Hypothalamus (tissue), 51 donors: ENCODE measurements at places on chromosomes 16 and 17.
A peak's percentile ranks its signal among the peaks of the same experiment; 100 is the strongest.

GRCh38 chr16:20409398-20410120 lies at the start of gene ACSM5:
Gene ACSM5, plus strand, starts transcription at chr16:20409534. Its CDS starts 1,951 bp downstream, at chr16:20411485.
- peak; percentile 24 for DNase-seq

DNA sequence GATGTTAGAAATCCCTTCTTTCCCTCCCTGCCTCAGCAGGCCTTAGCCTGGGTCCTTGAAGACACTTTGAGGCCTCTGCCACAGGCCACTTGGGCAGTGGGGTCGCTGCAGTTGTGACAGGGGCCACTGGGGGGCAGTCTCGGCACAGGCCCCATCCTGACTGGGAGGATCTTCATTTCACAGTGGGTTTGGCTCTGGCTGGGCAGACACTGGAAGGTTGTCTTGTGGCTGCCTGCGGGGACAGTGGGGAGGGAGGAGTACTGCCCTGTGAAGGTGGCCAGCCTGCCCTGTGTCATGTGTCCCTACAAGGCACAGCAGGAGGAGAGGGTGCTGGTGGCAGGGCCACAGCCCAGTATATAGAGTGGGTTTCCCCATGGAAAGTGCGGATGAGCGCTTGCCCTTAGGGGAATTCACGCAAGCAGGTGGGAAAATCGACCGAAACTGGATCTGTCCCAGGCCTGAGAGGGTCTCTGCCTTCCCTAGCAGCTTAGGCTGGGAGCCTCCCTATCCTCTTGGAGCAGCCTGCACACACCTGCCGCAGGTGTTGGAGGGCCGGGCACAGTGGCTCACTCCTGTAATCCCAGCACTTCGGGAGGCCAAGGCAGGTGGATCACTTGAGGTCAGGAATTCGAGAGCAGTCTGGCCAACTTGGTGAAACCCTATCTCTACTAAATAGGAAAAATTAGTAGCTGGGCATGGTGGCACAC lies 28.8 kb downstream of the GINS2 start:
- DNase-seq: no peak

DNA sequence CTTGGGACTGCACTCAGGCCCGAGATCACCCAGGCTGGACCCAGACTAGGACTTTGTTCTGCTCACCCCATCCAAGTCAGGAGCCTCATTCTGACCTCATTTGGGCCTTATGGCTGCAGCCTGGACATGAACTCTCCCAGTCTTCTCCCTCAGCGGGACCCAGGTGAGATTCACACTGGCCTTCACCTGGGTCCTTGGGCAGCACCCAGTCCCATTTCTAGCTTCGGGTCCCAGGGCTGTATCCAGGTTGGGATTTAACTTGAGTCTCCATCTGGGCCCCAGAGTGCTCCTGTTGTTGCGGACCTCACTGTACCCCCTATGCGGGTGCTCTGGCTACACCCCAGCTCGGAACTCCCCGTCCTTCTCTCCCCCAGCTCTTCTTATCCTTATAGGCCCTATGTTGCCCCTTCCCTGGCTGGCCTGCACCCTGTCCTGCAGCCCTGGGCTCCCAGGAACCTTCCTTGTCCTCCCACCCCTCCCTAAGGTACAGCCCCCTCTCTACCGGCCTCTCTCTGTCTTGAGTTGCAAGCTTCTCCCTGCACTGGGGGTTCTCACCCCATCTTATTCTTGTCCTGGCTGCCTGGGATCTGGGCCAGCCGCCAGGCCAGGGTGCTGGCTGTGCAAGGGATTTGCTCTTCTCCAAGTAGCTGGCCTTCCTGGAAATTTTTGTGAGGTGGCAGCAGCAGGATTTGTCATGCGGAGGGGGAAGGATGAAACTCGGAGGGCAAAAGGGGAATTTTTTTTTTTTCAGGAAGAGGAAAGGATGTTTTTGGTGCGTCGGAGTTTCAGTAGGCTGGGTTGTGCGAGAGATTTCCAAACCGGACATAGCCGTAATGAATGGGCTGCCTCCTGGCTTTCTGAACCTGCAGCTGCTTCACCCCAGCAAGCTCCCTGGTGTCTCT lies 904 bp downstream of the MAP2K3 start:
- no peak for DNase-seq

DNA sequence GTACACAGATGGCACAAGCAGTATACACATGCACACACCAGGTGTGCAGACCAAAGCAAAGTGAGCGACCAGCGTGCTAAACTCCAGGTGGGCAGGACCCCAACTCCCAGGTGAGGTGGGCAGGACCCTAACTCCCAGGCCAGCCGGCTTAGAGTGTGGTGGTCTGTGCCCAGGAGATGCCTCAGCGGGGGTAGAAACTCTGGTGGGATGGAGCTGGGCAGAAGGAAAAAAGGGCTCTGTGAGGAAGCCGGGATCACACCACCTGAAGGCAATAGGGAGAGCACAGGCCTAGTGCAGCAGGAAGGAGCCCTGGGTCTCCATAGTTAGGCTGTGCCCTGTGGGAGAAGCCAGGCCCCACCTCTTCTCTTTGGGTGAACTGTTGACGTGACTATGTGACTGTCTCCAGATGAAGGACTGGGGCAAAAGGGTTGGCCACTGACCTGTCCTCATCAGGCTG lies 1.6 kb upstream of the FOXJ1 start:
- DNase-seq: no peak

DNA sequence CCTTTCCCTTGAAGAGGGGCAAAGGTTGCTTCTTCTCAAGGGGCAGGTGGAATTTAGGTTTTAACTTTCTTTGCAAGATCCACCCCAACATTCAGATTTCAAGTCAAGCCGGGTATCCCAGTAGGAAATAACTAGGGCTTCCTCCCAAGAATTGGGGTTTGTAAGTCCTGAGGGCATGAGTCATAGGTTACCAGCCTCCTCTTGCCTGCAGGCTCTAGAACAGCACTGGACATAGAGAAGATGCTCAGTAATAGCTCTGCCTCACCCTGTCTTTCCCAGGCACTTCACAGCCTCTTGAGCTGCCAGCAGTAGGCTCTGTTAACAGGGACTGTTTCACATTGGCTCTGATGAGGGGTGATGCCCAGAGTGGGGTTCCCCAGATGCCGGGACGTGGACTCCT lies 35.8 kb upstream of the ZFP90 start:
- no peak for DNase-seq

- no peak for DNase-seq
These were observed 14.1 kb downstream of the NQO1 start for GRCh38 chr16:69712277-69712676.

- DNase-seq: no peak
These were observed 530.6 kb downstream of the TOX3 start for GRCh38 chr16:52016387-52016786.

- peak; percentile 70 for DNase-seq
These were observed 1.1 kb upstream of the NXN start for GRCh38 chr17:980406-981291.

DNA sequence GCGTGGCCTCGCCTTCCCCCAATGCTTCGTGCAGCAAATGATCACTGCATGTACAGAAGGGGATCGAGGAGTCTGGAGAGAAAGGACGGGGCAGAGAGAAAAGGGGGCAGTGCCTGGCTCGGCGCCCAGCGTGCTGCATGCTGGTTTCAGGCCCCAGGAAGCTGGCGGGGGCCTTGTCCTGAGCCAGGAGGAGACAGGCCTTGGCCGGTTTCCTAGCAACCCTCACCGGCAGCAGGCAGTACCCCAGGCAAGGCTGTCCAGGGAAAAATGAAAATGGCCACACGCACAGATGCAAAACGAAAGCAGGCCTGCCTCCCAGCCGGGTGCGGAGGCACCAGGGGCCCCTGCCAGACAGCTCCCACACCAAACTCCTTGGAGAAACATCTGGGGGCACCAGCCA lies 126.3 kb downstream of the ZFHX3 start:
- DNase-seq: peak; percentile 62

GRCh38 chr17:78299049-78299448 lies 60.8 kb downstream of the SOCS3 start:
- no peak for DNase-seq

- no peak for DNase-seq
These were observed 45.2 kb upstream of the STAC2 start for GRCh38 chr17:39270923-39271322.

- no peak for DNase-seq
These were observed 82.7 kb downstream of the RPH3AL start for GRCh38 chr17:269616-270514.
